ENCODE measurements at places on chromosomes 13 and 19. TPM values are rescaled to one million over a fixed set of nuclear protein-coding genes. Genes with fewer than 3 reads are reported as not detected.

DNA sequence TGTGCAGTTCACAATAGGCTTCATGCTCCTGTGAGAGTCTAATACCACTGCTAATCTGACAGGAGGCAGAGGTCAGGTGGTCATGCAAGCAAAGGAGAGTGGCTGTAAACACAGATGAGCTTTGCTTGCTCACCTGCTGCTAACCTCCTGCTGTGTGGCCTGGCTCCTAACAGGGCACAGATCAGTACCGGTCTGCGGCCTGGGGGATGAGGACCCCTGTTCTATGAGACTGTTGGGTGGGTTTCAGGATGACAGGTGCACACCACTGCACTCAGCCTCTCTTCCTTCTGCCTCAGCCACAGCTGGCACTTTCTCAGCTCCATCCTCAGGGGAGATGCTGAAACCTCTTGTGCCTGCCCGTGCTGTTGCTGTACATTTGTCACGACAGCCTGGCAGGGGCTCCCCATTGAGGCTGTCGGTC is 9.7 kb downstream of the CLEC4G start:
- DNase-seq = no peak

DNA sequence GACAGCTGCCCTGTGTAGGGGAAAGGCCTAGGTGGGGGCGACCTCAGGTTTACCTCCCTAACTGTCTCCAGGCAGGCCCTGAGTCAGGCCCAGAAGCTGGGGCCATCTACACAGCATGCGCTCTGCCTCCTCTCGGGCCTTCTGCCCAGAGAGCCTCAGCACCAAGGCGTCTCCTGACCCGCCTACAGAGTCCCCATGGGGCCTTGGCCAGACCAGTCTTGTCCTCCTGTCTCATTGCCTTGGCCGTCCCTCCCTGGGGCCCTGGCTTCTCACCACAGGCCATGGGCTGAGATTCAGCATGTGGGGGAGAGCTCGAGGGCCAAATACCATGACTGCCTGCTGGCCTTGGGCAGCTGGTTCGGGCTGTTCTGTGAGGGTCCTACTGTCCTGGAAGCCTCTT is 59.0 kb downstream of the SMARCA4 start:
- no peak for DNase-seq

- DNase-seq = no peak
Observed at GRCh38 chr13:110330491-110331011, 23.5 kb downstream of the COL4A2 start.

DNA sequence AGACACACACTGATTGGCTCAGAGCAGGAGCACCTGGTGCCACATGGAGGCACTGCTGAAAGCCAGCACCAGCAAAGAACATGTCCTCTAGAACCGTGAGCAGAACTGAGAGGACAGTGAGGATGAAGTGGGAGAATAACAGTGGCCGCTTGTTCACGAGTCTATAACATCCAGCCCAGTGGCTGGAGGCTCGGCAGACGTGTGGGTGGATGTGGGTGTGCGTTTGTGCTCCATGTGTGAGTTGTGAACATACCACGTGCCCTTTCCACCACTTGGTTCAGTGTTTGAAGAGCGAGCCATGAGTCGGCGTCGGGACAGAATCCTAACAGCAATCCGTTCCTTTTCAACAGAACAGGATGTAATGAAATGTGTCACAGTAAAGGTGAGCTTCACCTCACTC is 113.0 kb downstream of the SOX1 start:
- DNase-seq = no peak

- DNase-seq = no peak
Observed at GRCh38 chr13:98348466-98349200, 171.6 kb upstream of the RNF113B start.

NANOS3 gene
- polyA plus RNA-seq = 0.36 TPM

CACNG7 gene
- not detected for polyA plus RNA-seq

- DNase-seq = no peak
Observed at GRCh38 chr13:41931337-41931736, 29.6 kb downstream of the VWA8 start.

SYCN gene
- not detected for polyA plus RNA-seq

Measured in heart left ventricle (tissue), 16 donors.